ENCODE measurements at places on chromosomes 12 and 14.

- peak; percentile 15 for DNase-seq
- H3K27me3 ChIP-seq, result no peaks in the 10 kb centered on the region
- H3K27ac ChIP-seq, result no peak overlapping the region
- no peaks in the 10 kb centered on the region for H3K36me3 ChIP-seq
Observed at GRCh38 chr12:41966001-41966400, 178.7 kb downstream of the GXYLT1 start.

DNA sequence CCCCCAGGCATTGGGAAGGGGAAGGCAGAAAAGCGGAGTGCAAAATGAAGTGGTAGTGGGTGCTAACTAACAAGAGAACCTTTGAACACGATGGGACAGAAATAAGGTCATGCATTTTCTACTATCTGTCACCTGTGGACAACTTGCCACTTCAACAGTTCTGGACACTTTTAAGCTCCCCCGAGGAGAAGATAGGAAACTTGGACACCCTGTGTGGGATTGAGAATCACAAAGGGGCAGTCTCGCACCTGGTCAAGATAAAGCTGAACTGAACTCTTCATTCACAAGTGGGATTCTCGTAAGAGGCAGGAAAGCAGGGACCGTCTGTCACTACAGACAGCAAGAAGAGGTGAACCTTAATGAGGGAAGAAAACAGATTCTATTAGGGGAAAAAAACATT lies 51.6 kb downstream of the EIF2S3B start:
- no peaks in the 10 kb centered on the region for H3K27me3 ChIP-seq
- no peak overlapping the region for H3K27ac ChIP-seq
- DNase-seq, result no peak
- H3K4me1 ChIP-seq, result no peaks in the 10 kb centered on the region

DNA sequence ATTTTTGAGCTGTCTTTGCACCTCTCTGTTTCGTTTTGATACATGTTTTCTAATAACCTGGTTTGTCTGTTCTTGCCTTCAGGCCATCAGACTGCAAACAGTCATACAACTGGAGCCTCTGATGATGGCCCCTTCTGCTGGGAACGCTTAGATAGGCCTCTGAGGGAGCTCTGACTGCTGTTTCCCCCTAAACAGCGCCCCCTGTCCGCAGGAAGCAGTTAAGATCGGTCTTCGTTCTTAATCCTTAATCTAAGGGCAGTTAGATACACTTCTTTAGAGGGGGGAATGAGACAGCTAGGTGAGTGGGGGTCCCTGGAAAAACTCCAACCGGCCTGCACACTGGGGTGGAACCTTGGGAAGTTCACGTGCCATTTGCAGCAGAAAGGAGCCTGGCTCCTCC lies 1338.8 kb upstream of the SEL1L start:
- H3K4me3 ChIP-seq, result no peak overlapping the region
- H3K4me1 ChIP-seq, result no peaks in the 10 kb centered on the region
- no peak for DNase-seq
- no peaks in the 10 kb centered on the region for H3K36me3 ChIP-seq
- no peaks in the 10 kb centered on the region for H3K27me3 ChIP-seq

- H3K4me1 ChIP-seq, result no peaks in the 10 kb centered on the region
- H3K4me3 ChIP-seq, result no peak overlapping the region
- peak; percentile 28 for DNase-seq
- H3K27me3 ChIP-seq, result no peaks in the 10 kb centered on the region
Observed at GRCh38 chr12:90013409-90013808, 304.8 kb upstream of the ATP2B1 start.

DNA sequence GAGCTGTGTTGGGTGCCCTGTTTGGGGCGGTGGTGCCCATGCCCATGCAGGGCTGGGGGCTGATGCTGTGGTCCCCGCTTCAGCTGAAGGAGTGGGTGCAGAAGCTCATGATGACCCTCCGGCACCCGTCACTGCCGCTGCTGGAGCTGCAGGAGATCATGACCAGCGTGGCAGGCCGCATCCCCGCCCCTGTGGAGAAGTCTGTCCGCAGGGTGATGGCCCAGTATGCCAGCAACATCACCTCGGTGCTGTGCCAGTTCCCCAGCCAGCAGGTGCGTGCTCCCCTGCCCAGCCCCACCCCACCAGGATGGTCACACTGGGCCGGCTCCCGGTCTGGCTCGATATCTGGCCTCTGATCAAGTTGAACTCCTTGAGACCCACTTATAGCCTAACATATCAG lies 92.7 kb downstream of the ACACB start:
- no peak for DNase-seq
- H3K27me3 ChIP-seq, result no peaks in the 10 kb centered on the region
- H3K4me1 ChIP-seq, result no peaks in the 10 kb centered on the region
- no peak overlapping the region for H3K27ac ChIP-seq

DNA sequence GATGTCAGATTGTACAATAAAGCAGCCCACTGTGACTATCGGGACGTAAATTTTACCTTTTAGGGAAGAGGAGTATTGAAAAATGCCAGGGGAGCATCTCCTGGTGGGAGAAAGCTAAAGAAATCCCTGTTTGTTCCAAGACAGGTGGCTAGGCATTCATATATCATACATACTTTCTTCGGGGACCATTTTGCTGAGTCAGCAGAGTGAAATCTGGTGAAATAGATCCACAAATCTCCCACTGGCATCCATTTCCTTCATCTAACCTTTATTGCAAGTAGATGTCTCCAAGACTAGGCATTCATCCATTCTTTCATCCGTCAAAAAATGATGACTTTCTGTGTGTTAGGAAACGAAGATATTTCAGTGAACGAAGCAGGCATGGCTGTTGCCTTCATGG lies 107.1 kb downstream of the BMP4 start:
- H3K36me3 ChIP-seq, result no peaks in the 10 kb centered on the region
- no peak overlapping the region for H3K4me3 ChIP-seq
- H3K27ac ChIP-seq, result no peak overlapping the region
- no peak for DNase-seq

- H3K27ac ChIP-seq, result no peak overlapping the region
- H3K27me3 ChIP-seq, result no peaks in the 10 kb centered on the region
- H3K36me3 ChIP-seq, result no peaks in the 10 kb centered on the region
Observed at GRCh38 chr14:58167057-58167456, 15.0 kb upstream of the ARMH4 start.

DNA sequence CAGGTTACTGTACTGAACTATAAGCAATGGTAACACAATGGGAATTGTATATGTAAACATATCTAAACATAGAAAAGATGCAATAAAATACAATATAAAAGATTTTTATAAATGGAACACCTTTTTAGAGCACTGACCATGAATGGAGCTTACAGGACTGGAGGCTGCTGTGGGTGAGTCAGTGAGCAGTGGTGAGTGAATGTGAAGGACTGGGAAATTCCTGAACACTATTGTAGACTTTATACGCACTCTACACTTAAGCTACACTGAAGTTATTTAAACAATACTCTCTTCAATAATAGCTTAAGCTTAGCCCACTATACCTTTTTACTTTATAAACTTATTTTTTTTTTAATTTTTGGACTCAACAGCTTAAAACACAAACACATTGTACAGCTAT lies 313.5 kb downstream of the KCNC2 start:
- H3K36me3 ChIP-seq, result no peaks in the 10 kb centered on the region
- H3K27me3 ChIP-seq, result no peaks in the 10 kb centered on the region
- H3K4me1 ChIP-seq, result no peaks in the 10 kb centered on the region
- DNase-seq, result no peak
- H3K27ac ChIP-seq, result no peak overlapping the region
- no peak overlapping the region for H3K4me3 ChIP-seq

DNA sequence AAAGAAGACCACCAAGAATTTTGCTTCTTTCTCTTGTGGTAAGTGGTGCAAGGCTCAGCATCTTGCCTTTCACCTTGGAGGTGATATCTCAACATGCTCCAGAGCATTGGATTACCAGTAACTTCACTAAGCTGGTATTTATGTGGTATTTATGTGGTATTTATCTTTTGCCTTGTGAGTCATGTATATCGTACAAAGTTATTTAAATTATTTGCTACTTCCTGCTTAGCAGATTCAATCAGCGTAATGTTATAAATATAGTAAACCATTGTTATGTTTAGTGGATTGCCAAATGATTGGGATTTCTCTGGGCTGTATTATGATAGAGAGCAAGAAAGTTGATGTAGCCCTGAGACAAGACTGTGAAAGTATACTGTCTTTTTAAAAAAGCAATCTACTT lies 366.4 kb downstream of the IPO8 start:
- no peaks in the 10 kb centered on the region for H3K27me3 ChIP-seq
- DNase-seq, result no peak
- no peak overlapping the region for H3K27ac ChIP-seq
- no peaks in the 10 kb centered on the region for H3K4me1 ChIP-seq

- H3K27me3 ChIP-seq, result no peaks in the 10 kb centered on the region
- H3K4me1 ChIP-seq, result peaks cover 31% of the 10 kb centered on the region
- DNase-seq, result no peak
- H3K36me3 ChIP-seq, result no peaks in the 10 kb centered on the region
- no peak overlapping the region for H3K27ac ChIP-seq
Observed at GRCh38 chr14:54226103-54226502, 170.7 kb upstream of the CDKN3 start.

- no peak overlapping the region for H3K4me3 ChIP-seq
- H3K27ac ChIP-seq, result no peak overlapping the region
- peaks cover 5% of the 10 kb centered on the region for H3K4me1 ChIP-seq
Observed at GRCh38 chr12:105261010-105261409, 25.0 kb upstream of the APPL2 start.

DNA sequence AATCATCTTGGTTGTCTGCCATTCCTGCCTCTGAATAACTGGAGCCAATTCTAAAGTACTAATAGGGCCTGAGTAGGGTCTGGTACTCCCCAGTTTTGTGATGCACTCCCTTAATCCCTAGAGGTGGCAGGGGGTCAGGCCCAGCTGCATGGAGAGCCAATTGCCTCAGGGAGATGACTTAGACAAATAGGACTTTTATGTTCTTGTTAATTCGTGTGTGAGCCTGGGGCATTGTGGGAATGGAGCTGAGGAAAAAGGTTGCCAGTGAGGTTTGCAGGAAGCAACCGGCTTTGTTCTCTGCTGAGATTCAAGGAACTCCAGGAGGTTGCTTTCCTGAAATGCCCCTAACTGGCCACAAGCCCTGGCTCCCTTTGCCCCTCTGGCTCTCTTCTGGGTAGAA lies 6.8 kb upstream of the DCD start:
- H3K27ac ChIP-seq, result no peak overlapping the region
- no peak overlapping the region for H3K4me3 ChIP-seq
- H3K4me1 ChIP-seq, result no peaks in the 10 kb centered on the region
- no peak for DNase-seq
- H3K27me3 ChIP-seq, result no peaks in the 10 kb centered on the region

- H3K4me1 ChIP-seq, result peaks cover 28% of the 10 kb centered on the region
- no peaks in the 10 kb centered on the region for H3K36me3 ChIP-seq
- H3K27me3 ChIP-seq, result no peaks in the 10 kb centered on the region
- peak; percentile 29 for DNase-seq
- peak overlapping the region; percentile 85 for H3K27ac ChIP-seq
- peak overlapping the region; percentile 56 for H3K4me3 ChIP-seq
Observed at GRCh38 chr14:105021656-105022275, 883 bp upstream of the CDCA4 start.

DNA sequence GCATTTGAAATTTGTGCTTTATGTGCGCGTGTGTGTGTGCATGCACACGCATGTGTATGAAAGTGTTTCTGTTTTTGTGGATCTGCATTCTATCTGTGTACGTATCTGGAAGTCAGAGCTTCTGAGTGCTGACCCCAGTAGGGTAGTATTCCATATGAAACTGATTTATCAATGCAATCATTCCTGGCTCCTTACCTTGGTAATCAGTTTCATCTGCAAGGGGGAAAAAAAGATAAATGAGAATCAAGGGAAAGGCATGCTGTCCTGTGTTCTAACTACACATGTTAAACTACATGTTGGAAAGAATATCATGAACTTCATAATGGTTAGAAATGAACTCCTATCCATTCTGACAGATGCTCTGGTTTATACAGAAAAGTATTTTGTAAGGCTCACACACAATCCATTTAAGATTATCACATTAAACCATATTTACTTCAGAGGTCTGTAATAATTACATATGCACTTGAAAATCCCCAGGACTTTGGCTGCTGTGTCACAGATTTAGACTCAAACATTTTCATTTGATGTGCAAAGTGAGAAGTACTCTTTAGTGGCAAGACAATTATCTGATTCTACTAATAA lies 276.1 kb upstream of the LMO3 start:
- no peak overlapping the region for H3K4me3 ChIP-seq
- no peak overlapping the region for H3K27ac ChIP-seq
- H3K4me1 ChIP-seq, result peaks cover 7% of the 10 kb centered on the region
- no peak for DNase-seq
- H3K36me3 ChIP-seq, result no peaks in the 10 kb centered on the region
- no peaks in the 10 kb centered on the region for H3K27me3 ChIP-seq

DNA sequence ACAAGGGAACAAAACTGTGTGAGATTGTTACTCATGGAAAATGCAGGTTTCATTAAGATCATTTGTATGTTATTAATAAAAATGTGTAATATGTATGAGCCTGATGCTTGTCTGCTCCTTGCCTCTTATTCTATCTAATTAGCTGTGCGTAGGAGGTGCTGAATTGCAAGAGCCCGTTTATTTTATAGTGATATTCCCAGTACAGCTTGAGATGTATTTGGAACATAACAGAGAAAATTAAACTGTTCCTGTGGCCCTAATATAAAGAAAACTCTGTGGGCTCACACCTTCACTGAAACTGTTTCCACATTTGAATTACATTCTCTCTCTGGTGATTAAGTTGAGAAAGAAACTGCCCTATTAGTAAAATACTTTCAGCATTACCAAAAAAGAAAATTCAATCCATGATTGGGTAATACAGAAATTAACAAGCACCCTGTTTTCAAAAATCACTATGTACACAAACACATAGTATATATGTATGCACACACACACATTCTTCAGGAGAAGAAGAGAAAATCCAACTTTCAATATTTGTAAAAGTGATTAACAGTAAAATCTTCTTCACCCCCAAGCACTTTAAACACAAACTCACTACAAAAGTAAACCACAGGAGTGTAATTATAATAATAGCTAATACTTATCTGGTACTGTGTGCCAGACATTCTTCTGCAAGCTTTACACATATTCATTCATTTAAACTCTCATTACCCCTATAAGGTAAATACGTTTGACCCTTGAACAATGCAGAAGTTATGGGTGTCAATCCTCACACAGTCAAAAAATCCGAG lies 233.2 kb downstream of the PHLDA1 start:
- no peak overlapping the region for H3K4me3 ChIP-seq
- no peaks in the 10 kb centered on the region for H3K4me1 ChIP-seq
- H3K36me3 ChIP-seq, result no peaks in the 10 kb centered on the region
- H3K27ac ChIP-seq, result no peak overlapping the region
- no peaks in the 10 kb centered on the region for H3K27me3 ChIP-seq
- DNase-seq, result no peak

GRCh38 chr12:131327521-131328488 lies 374.1 kb downstream of the ADGRD1 start:
- H3K4me3 ChIP-seq, result no peak overlapping the region
- no peaks in the 10 kb centered on the region for H3K36me3 ChIP-seq
- H3K4me1 ChIP-seq, result no peaks in the 10 kb centered on the region
- H3K27me3 ChIP-seq, result no peaks in the 10 kb centered on the region

Measured in stomach (tissue), 19 donors.